Neural crest cell (in vitro differentiated cells): ENCODE measurements at places on chromosomes 3 and 15.

DNA sequence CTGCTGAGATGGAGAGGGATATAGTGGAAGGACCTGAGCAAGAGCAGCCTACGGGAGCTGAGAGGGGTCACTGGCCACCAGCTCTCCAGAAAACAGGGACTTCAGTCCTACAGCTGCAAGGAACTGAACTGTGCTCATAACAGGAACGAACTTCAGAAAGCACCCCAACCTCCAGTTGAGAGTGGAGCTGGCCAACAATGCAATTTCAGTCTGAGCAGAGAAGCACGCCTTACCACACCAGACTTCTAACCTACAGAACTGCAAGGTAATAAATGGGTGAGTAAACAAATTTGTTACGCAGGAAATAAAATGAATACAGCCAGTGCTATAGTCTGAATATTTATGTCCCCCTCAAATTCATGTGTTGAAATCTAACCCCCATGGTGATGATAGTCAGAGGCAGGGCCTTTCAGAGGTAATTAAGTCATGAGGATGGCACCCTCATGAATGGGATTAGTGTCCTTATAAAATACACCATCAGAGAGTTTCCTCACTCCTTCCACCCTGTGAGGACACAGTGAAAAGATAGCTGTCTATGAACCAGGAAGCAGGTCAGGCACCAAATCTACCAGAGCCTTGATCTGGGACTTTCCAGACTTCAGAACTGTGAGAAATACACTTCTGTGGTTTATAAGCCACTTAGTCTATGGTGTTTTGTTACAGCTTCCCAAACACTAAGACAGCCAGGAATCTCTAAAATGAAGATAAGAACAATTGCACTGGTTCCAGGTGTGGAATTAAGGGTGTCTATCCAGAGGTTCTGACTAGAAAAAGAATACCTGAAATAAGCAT, 58.6 kb downstream of the SYNM start:
- H3K27ac ChIP-seq, result no peak overlapping the region
- peaks cover 26% of the 10 kb centered on the region for H3K36me3 ChIP-seq

DNA sequence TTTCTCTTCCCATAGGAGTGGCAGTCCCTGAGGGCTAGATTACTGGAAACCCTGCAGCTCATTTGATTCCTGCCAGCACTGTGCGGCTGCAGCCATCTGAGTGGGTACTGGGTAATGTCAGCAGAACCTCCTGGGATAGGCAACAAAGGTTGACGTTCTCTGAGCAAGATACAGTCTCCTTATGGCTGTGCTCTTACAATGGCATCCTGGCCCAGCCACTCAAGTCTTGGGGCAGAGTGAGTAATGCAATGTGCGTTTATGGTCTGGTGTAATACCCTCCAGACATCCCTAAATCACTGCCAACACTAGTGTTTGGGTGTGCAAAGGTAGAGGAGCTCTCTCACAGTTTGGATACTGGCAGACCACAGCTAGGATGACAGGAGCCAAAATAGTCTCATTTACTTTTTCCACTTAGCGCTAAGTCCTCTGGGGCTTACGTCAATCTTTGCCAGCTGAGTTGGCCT, 775.8 kb downstream of the ZNF385D start:
- no peak overlapping the region for H3K4me3 ChIP-seq
- DNase-seq, result no peak
- H3K36me3 ChIP-seq, result no peaks in the 10 kb centered on the region
- no peaks in the 10 kb centered on the region for H3K27me3 ChIP-seq
- no peaks in the 10 kb centered on the region for H3K4me1 ChIP-seq

DNA sequence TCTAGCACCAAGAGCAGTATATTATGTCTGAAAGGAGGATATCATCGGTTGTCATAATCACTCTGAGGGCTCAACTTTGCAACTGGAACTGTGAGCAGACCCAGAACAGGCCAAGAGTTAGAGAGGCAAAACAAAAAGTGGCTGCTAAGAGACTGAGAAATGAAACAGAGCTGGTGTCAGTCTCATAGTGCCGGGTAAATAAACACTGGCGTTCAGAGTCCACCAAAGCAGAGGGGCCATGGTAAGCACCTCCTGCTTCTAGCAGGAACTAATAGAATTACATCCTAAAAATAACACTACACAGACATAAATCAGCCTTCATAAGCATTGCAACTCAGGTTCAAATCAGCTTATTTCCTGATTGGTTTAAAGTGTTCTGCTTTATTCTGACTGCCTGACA, 10.3 kb upstream of the IL12A start:
- no peak overlapping the region for H3K27ac ChIP-seq
- no peaks in the 10 kb centered on the region for H3K4me1 ChIP-seq
- no peaks in the 10 kb centered on the region for H3K27me3 ChIP-seq
- no peaks in the 10 kb centered on the region for H3K36me3 ChIP-seq

DNA sequence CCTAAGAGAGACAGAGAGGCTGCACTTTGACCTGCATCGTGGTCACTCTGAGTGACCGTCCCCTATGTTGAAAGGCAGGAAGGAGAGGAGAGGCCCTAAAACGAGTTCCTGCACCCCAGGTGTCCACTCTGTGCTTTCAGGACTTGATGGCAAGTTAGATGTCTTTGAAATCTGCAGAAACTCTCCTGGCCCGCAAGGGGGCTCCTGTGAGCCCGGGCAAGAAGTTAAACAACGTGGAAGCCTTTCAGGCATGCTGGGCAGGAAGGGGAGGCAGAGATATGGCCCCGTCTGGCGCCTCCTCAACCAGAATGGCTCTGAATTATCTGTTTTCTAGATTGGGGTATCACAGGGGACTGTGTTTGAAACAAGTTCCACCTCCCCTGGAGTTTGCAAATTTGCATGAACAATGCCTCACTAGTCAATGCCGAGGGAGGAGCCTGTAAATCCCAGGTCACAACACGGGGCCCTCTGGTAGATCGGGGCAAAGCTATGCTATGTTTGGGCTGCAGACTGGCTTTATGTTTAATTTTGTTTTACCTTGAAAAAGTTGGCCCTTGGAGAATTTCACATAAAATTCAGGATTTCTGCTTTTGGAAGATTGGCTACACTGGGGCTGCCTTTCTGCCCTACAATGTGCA, 9.8 kb downstream of the CTXND1 start:
- no peak overlapping the region for H3K27ac ChIP-seq
- H3K4me1 ChIP-seq, result peaks cover 32% of the 10 kb centered on the region
- no peaks in the 10 kb centered on the region for H3K36me3 ChIP-seq
- H3K4me3 ChIP-seq, result no peak overlapping the region
